ENCODE measurements at places on chromosomes 16 and 17.
A peak's percentile ranks its signal among the peaks of the same experiment; 100 is the strongest.

- DNase-seq, result peak; percentile 43
These were observed 9.9 kb downstream of the TMIGD1 start for GRCh38 chr17:30323895-30324319.

DNA sequence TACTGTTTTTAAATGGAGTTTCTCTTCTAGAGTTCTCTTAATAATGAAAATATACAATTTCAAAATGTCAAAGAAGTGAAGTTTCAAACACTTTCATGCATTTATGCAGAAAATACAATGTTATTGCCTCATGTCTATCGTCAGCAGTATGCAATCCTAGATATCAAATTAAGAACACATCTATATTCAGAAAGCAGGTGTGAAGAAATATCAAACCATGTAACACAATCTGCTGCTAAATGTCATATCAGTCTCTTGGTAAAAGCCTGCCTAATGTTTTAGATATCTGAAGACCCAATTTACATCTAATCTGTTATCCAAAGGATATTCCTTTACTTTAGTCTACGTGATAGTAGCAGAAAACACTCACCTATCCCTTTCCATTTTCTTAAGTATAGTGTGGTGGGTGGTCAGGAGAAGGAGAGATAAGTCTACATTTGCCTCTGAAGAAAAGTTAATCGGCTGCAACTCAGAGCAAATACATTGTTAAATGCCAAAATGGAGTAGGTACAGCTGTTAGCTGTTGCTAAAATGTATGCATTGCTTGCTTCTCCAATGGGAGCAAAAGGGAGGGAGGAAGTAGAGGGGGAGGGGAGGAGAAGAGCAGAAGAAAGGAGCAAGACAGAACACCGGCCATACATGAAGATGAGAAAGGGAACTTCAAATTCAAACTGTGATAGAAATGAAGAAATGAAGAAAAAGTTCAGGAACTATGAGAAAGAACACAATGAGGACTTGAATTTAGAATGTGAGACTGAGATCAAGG is 64.9 kb downstream of the ITFG1 start:
- DNase-seq, result no peak

GRCh38 chr16:82657786-82658185 is 31.0 kb downstream of the CDH13 start:
- no peak for DNase-seq

GRCh38 chr17:73336408-73337329 is 24.9 kb upstream of the CDC42EP4 start:
- no peak for DNase-seq

DNA sequence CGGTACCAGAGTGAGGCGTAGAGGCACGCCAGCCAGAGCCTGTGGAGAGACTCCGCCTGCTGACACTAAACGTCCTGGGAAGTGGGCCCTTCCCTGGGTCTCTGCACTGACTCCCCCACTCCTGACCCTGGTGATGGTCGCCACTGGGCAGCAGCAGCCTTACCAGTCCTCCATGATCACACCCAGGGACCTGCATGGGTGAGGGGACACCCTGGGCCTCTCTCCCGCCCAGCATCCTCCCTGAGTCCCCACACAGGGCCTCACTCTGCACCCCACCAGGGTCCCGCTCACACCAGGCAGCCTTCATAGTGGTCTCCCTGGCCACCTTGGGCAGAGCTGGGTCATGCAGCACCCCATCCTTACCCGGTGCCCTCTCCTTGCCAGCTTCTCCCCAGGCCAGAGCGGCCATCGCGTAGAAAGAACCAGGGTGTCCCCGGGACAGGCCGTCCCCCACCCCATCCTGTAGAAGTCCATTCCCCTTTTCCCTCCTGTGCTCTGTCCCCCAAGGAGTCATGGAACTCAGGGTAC is 10.7 kb downstream of the RGS11 start:
- no peak for DNase-seq

- DNase-seq, result no peak
These were observed 67.9 kb downstream of the N4BP1 start for GRCh38 chr16:48542020-48542473.

- DNase-seq, result no peak
These were observed 217.4 kb upstream of the COX10 start for GRCh38 chr17:13851889-13852288.

DNA sequence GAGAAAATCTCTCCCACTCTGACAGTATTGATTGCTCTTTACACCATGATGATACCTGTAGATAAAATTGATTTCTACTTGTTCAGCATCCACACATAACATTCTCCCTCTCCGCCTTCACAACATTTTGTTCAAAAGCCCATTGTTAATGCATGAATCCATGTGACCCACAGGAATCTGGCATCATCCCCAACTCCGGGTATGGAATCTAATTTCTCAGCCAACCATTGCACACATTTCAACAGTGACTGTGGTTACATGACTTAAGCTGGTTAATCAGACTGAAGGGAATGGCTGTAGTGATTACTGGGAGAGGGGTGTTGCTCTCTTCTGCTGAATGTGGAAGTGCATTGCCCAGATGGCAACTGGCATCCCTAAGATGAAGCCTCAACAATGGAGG is 161.4 kb upstream of the C16orf82 start:
- no peak for DNase-seq

DNA sequence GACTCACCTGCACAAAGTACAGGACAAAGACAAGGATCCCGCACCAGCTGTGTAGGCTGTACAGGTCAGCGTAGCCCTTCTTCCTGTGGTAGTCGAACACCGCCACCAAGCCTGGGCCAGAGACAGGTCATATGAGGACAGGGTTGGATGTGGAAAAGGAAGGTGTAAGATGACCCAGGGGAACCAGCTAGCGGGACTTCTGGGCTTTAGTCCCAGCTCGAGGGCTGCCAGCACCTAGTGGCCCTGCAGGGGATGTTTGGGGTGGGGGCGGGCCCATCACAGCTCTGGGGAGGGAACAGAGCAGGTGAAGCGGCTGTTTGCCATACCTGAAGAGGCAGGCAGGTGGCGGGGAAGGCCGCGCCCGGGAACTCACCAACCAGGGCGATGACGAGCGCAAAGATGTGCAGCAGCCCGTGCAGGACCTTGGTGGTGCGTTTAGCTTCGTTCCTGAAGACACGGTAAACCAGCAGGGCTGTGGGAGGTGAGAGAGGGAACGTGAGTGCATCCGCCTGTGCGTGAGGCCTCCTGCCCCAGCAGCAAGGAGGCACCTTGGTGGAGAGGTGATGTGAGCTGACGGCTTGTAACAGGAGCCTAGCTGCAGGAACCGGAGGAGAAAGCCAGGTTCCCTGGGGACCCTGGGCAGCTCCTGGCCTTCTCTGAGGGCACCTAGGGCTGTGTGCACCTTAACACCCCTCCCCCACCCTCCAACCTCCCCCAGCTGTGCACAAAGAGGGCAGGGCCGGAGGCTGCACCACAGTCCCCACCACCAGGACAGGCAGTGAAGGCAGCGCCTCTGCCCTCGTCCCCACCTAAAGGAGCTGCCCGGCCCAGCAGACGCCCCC is 10.2 kb downstream of the CYB561 start:
- DNase-seq, result no peak

DNA sequence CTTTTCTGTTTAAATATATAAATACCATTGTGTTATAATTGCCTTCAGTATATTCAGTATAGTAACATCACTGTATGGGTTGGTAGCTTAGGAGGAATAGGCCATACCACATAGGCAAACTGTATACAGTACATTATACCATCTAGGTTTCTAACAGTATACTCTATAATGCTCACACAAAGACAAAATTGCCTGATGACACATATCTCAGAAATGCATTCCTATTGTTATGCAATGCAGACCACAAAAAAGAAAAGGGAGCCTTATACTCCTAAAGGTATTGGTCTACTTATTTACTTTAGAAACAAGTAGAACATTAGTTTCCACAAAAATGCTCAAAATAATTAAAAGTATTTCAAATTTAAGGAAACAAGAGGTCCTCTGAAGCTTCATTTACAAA is 47.9 kb downstream of the SETD6 start:
- DNase-seq, result no peak

DNA sequence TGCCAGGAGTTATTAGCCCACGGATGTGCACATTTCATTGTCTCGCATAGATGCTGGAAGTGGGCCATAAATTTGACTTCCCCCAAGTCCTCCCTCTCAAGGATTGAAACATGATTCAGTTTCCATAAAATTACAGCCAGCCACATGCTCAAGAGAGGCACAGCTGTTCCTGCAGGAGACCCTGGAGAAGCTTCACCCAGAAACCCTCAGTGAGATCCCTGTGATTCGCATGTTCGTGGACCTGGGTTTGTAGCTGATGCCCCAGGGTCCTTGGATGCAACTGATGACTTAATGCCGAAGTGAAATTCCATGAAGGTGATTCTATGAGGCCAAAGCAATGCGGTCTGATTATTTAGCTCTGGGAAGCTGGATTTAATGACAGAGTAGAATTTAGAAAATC is 24.7 kb upstream of the AQP8 start:
- no peak for DNase-seq

- peak; percentile 59 for DNase-seq
These were observed 1.0 kb downstream of the ZNRF1 start for GRCh38 chr16:74999609-75000480.

GRCh38 chr17:45003877-45004276 is 35.8 kb upstream of the C1QL1 start:
- no peak for DNase-seq

- DNase-seq, result peak; percentile 92
These were observed 15.4 kb upstream of the ZNF287 start for GRCh38 chr17:16584273-16584995.

DNA sequence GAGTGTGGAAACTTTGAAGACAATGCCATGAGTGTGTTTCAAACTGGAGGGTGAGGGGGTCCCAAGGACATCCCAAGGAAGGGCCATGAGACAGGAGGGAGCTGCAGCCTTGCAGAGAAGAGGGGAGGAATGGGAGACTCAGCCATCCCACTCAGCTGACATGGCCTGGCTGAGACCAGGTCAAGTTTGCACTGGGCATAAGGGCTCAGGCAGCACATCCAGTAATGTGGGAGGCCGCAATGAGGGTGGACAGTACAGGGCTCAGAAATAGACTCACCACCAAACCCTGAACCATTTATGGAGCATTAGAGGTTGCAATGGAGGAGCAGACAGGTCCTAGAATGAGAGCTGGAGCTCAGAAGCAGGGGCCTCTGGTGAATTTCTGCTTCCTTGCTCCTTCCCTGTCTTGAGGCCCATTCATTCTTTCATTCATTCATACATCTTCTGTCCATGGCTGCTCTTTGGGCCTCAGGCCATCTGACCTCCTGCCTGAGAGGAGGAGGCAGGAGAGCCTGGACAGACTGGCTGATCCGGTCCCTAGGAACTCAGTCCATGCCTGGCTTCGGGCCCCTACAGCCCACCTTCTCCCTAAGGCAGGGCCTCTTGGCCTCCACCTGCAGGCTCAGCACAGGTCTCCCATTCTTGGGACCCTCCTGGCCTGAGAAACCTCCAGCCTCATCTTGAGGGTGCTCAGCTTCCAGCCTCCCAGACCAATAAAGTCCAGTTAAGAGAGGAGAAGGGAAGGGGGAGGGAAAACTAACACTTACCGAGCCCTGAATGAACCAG is 70.5 kb upstream of the CDH5 start:
- DNase-seq, result no peak

DNA sequence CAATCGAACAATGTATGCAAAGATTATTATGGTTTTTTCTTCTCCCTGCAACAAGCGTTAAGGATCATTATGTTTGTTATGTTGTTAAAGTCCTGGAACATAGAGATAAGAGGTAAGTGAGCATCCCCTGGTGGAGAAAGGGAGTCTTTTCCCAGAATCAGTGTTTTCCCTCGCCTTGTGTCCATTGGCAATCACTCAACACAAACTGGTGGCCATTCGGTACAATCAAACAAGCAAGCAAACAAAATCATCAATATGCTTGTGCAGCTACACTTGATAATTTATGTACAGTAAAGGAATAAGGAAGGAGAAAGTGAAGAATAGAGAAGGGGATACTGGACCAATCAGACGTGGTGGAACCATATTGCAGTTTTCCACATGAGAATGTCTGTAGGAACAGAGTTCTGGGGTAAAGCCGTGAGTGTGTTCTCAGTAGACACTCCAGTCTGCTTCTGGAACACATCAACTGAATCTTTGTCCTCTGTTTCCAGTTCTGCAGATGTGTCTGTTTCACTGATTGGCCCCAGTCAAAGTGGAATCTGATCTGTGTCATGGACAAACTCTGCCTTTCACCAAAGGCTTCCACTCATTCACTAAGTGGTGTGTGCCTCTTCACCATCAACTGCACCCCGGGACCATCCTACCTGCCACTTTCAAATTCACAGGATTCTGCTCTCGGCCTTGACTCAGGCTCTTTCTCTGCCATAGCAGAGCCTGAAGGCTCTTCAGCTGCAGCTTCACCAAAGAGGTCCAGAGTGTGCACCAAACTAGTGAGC is 169.5 kb downstream of the AHSP start:
- DNase-seq, result no peak

GRCh38 chr17:45298546-45299285 is 18.1 kb downstream of the MAP3K14 start:
- no peak for DNase-seq

GRCh38 chr16:11298143-11298900 is 17.2 kb upstream of the PRM1 start:
- DNase-seq, result no peak

DNA sequence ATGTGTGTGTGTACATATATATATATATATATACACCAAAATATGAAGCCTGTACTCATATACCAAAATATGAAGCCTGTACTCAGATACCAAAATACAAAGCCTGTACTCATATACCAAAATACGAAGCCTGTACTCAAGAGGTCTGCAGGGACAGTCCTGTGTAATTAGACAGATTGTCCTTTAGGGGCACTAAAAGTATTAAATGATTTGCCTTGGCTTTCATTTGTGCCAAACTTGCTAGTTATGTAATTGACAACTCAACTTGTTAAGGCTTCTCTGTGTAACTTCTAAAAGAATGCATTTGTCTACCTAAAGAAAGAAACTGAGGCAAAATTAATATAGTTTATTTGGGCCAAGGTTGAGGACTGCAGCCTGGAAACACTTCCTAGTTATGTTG is 30.8 kb upstream of the DHX40 start:
- no peak for DNase-seq

GRCh38 chr16:81116285-81116684 is 20.1 kb upstream of the GCSH start:
- DNase-seq, result no peak

DNA sequence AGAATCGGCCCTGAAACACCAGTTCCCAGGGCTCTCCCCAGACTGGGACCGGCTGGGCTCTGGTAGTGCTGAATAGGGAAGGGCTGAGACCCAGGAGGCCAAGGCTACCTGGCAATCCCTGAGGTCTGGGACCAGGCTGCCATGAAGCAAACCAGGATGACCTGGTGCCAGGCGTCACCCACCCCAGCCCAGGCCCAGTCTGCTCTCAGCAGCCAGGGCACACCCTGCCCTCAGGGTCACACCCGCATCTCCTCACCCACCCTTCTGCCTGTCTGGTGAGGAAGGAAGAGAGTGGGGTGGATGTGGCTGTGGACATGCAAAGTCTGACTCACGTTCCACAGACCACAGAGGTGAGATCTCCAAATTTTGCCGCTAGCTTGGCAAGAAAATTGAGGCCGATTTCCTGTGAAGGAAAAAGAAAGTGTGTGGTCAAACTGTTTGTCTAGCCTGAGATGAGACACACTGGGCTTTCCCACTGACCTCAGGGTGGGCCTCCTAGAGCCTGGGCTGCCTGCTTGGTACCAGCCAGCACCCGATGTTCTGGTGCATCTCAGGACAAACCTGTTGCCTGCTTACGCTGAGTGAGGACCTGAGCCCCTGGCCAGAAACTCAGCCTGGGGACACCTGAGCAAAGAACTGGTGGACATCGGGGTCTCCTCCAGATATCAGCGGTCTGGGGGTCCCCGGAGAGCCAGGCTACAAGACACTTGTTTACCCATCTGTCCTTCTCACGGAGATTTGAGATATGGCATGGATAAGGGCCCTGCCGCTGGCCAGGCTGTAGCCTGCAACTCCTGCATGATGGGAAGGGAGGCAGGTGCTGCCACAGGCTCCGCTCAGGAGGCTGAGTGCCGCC is 6.3 kb upstream of the RAB37 start:
- peak; percentile 55 for DNase-seq

Measured in activated CD4-positive, alpha-beta T cell treated with anti-CD3 and anti-CD28 coated beads for 4 hours (primary cell).